NCI-H2107 (cell line): ENCODE measurements at places on chromosomes 2 and 18.

DNA sequence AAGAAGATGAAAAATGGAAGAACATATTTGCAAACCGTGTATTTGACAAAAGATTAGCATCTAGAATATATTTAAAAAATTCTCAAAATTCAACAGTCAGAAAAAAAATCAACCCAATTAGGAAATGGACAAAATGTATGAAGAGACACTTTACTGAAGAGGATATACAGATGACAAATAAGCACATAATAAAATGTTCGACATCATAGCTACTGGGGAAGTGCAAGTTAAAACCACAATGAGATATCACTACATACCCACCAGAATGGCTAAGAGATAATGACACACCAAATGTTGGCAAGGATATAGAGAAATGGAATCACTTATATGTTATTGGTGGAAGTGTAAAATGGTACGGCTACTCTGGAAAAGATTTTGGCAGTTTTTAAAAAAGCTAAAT lies 11.7 kb upstream of the NUP35 start:
- DNase-seq = no peak

DNA sequence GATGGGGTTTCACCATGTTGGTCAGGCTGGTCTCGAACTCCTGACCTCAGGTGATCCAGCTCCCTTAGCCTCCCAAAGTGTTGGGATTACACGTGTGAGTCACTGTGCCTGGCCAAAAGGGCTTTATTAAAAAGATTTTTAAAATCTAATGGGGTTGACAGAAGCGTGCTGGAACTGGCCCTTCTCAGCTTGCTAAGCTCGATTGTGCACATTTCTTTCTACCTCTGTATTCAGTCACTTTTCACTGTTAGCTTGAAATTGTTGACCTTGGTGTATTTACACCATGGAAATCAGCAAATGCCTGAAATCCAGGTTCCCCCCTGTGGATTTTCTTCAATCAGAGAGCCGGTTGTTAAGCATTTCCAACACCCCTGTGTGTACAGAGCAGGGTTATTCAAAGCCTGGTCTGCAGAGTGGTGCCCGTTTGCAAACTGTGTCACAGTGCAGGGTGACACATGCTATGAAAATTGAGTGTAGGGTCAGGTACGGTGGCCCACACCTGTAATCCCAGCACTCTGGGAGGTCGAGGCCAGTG lies 140.2 kb downstream of the TGIF1 start:
- DNase-seq = no peak

DNA sequence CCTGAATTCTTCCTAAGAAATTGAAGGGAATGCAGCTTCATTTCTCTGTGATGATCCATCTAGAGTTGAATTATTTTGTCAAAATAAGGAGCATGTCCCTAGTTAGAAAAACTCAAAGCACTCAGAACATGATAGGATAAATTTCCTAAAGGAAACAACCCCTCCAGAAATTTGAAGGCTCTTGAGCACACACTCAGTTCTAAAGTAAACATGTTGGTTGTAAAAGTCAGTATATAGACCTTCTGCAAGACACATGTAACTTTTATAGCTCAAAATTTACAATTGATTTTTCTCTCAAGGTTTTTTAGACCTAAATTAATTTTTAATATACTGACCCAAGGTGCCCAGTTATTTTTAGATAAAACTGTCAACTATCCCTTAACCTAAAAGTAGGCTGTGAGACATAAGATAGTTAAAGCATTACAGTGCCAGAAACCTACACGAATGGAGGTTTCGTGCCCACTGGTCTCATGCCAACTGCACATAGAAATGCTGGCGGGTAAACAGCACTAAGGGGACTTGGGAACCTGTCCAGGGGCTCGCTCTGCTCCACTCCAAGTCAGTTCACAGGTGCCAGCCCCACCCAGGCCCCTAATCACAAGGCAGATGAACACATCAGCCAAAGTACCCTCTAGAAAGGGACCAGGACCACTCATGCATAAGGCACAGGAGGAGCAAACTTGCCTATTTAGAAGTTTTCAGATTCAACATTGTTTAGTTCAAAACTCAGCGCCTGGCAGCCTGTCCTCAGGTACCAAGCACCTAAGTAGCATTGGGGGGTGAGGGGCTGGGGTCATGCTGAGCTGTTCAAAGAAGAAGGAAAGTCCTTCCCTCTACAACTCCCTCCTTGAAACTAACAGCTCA lies 106.5 kb downstream of the SMC6 start:
- no peak for DNase-seq

DNA sequence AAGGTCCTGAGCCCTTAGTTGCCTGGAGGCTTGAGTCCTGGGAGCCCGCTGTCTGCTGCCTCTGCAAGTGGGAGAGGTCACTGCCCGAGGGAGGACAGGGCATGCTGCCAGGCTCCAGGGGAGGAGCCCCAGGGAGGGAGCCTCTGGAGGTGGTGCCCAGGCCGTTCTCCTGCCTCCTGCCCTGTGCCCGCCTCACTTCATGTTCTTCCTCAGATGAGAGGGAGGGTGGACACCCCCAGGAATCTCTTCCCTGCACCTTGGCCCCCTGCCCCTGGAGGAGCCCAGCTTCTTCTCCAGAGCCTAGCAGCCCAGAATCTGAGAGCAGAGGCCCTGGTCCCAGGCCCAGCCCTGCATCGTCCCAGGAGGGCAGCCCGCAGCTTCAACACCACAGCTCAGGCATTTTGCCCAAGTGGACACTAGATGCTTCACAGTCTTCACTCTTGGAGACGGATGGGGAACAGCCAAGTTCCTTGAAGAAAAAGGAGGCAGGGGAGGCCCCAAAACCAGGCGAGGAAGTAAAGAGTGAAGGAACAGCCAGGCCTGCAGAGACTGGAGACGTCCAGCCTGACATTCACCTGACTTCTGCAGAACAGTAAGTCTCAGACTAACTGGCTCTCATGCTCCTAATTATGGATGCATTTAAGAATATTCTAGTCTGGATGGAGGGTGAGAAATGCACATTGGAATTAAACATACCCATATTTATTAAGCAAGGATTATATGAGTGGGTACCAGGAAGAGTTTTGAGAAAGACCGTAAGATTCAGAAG lies 12.1 kb downstream of the PSD4 start:
- DNase-seq = no peak

- DNase-seq = no peak
Measured at GRCh38 chr2:309148-309953, 21.5 kb upstream of the ALKAL2 start.

GRCh38 chr18:3654442-3655253 lies 204.7 kb downstream of the TGIF1 start:
- DNase-seq = no peak

- DNase-seq = no peak
Measured at GRCh38 chr2:1556776-1557466, 143.7 kb downstream of the TPO start.
